ENCODE measurements at places on chromosomes 16 and 17.
A peak's percentile ranks its signal among the peaks of the same experiment; 100 is the strongest.

- peak; percentile 74 for DNase-seq
Measured at GRCh38 chr17:82212331-82213250, at the start of gene CCDC57. Gene CCDC57 (minus strand): TSS chr17:82212842. CDS start chr17:82201944, 10,898 bp downstream.

DNA sequence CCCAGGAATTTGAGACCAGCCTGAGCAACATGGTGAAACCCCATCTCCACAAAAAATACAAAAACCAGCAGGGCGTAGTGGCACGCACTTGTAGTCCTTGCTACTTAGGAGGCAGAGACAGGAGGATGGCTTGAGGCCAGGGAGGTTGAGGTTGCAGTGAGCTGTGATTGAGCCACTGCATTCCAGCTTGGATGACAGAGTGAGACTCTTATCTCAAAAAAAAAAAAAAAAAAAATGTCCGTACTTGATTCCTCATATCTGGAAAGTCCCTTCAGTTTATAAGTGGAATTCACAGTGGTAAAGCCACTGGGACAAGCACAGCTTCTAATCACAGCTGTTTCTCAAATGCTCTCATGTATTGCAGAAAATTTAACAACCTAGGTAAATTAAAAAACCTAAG, 78.6 kb upstream of the CREBBP start:
- DNase-seq, result no peak

- no peak for DNase-seq
Measured at GRCh38 chr16:57233944-57234706, 10.9 kb upstream of the ARL2BP start.

DNA sequence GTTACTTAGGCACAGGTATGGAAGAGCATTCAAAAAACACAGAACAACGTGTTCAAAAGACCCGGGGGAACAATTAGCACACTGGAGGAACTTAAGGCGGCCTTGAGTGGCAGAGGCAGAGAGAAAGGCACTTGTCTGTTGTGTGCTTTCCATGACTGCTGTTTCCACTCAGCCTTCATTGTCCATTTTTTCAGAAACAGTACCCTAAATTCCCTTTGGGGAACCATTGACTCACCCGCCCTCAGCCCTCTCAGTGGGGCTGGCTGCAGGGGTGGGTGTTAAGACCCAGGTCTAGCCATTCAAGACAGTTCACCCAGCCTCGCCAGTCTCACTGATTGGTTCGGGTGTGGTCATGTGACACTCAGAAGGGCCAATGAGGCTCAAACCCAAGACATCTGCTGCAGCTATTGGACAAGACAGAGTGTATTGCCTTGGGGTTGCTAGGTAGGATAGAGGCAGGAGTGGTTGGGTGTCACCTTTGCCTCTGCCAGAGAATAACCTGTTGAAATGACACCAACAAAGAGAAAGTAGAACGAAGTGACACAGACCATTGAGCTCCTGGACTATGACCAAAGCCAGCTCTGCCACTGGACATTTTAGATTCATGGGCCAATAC, 19.6 kb upstream of the CEP20 start:
- DNase-seq, result peak; percentile 53

- DNase-seq, result no peak
Measured at GRCh38 chr17:83176623-83177583, 97.5 kb downstream of the METRNL start.

DNA sequence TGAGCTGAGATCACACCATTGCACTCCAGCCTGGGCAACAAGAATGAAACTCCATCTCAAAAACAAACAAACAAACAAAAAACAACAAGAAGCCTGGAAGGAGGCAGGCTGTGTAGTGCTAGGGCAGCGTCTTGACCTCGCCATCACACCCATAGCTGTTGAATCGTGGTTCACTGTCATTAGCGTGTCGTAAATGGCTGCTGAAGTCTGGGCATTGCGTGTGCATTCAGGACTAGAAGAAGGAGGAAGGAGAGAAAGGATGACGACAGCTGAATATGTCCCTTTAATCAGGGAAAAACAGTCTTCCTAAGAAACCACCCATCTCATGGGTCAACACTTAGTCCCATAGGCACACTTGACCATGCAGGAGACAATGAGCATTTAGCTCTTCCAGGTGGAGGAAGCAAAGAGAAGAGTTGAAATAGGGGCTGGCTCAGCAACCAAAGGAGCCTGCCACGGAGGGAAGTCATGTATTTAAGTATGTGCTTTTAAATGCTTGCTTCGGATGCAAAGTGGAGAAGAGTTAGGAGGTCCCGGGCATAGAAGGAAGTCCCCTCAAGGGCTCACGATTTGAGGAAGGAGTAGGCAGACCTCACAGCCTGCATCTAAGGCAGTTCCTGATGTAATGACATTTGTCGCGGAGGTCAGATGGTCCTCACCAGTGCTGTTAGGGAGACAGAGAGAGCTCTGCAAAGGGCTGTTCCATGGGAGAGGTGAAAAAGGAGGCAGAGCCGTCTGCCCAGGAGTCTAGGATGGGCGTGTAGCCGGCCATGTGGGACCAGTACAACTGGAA, 8.8 kb downstream of the PRSS22 start:
- DNase-seq, result no peak

DNA sequence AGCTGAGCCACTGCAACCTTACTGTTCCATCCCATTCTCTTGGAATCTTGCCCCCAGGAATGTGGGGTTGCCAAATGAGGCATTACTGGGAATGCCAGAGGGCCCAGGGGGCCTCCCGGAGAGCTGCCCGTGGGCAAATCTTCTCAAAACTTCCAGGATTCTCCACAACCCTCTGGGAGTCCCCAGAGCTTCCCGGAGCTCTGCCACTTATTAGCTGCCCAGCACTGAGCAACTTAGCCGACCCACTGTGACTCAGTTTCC, 306.0 kb downstream of the FOXL1 start:
- DNase-seq, result no peak

DNA sequence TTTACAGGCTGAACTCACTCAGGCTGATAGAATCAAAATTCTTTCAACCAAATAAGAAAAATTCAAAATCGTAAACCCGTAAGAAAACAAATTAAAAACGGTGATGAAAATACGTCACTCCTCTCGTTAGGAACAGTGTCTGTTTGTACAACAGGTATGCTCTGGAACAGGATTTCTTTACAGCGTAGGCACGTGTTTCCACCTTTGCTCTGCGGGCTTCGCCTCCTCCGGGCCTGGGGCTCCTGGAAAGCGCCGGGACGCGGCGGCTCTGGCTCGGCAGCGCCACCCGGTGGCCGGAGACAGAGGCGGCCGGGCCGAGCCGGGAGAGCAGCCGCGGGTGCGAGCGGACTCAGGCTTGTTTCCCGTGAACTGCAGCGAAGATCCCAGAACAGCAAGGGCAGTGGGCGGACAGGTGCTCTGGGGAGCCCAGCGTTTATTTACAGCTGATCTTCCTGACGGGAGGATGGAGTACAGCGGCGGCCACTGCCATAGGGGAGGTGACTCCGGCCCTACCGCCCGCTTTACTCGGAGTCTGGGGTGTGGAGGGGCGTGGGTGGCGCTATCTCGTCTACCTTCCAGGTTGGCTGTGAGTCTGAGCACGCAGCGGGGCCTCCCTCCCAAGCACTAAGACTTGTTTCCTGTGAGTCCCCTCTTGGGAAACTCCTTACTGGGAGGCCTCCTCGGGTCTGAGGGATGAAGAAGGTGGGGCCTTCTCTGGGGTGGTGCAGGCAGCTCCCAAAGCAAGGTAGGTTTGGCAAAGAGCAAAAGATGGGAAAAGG, 40.5 kb upstream of the ATP2A3 start:
- peak; percentile 87 for DNase-seq

- peak; percentile 20 for DNase-seq
Measured at GRCh38 chr16:52372313-52372712, 174.6 kb downstream of the TOX3 start.

DNA sequence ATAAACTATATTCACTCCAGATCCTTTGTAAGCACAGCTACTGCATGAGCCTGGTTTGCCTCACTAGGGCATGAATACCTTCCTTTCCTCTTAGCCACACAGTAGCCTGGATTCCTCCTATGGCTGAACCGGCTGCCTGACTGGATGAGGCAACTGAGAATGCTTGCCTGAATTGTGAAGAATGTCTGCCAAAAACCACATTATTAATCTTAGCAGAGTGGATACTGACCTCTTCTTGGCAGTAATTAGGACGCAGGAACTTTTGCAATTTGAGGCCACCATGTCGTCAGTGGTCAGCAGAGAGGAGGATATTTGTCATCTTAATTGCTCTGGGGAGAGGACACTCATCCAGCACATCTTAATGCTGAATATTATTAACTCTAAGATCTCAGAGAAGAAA, 651.8 kb upstream of the GOT2 start:
- peak; percentile 2 for DNase-seq

- DNase-seq, result no peak
Measured at GRCh38 chr17:53626286-53626685, 196.4 kb upstream of the KIF2B start.

GRCh38 chr16:67088551-67088950, 21.2 kb upstream of the PHAF1 start:
- DNase-seq, result no peak

GRCh38 chr17:6677158-6677831, 25.7 kb downstream of the C17orf100 start:
- DNase-seq, result no peak

DNA sequence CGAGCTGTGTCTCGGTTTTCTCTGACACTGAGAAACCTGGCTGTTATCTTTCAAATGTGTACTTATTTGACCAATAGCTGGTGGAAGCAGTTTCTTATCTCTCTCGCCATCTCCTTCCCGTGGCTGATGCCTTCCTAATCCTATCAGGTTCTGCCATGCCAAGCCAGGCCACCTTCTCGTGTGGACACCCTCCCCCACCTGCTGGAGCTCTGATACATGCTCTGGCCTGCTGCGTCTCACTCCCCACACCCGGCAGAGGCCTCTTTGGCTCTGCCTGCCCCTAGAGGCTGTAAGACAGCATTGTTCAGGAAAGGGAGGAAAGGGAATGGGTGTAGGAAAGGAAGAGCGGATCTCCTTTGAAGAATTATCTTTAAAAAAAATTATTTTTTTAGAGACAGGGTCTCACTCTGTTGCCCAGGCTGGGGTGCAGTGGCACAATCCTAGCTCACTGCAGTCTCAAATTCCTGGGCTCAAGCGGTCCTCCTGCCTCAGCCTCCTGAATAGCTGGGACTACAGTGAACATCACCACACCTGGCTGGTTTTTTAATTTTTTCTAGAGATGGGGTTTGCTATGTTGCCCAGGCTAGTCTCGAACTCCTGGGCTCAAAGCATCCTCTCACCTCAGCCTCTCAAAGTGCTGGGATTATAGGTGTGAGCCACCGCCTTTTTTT, 7.5 kb upstream of the ARMC5 start:
- DNase-seq, result peak; percentile 70

DNA sequence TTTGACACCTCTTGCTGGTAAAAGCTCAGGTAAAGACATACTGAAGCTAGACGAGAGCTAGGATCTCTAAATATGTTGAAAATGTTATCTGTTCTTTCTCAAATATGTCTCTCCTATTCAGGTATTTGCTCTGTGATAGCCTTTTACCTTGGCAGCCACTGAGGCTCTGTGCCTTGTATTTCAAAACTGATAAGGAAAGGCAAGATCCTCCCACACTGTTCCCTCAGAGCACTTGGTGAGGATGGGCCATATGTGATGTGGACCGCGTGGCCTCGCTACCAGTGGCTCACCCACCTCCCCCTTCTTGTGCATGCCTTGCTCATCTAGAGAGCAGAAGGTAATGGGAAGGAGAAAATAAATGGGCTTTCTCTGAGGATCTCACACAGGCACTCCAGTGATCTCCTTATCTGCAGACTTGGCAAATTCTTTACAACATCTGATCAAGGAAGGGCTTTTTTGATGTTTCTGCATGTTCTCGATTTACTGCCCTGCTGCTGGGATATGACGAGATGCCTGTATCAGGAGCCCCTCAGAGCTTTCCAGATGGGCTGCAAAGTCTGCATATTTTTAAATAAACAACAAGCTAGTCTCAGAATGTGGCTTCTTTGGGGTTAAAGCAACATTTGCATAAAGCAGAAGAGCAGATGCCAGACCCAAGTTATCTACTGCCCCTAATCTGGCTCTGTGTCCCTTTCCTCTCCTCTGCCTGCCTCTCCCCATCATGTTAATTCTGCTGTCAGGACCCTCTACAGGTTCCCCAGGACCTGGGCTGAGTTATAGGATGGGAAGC, 16.9 kb downstream of the HOXB1 start:
- no peak for DNase-seq

DNA sequence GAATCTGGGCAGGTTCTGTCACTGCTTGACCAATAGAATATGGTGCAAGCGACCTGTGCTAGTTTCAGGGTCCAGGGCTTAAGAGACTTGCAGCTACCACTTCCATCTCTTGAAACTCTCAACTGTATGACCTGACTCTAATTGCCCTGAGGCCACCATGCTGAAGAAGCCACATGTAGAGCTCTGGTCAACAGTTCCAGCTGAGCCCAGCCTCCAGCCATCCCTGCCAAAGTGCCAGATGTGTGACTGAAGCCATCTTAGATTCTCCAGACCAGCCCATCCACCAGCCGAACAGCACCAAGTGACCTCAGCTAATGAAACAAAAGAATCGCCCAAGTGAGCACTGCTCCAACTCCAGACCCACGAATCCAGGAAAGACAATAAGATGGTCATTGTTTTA, 3.4 kb upstream of the MT2A start:
- no peak for DNase-seq

DNA sequence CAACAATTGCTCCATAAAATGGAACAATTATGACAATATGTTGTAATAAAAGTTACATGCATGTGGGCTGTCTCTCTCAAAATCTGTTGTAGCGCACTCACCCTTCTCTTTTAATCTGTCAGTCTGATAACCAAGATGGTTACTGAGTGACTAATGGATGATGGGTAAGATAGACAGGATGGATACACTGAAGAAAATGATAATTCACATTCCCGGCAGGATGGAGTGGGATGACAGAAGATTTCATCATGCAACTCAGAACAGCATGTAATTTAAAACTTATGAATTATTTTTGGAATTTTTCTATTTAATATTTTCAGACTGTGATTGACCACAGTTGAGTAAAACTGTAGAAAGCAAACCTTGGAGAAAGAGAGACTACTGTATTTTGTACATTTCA, 30.5 kb downstream of the CDH13 start:
- DNase-seq, result no peak

DNA sequence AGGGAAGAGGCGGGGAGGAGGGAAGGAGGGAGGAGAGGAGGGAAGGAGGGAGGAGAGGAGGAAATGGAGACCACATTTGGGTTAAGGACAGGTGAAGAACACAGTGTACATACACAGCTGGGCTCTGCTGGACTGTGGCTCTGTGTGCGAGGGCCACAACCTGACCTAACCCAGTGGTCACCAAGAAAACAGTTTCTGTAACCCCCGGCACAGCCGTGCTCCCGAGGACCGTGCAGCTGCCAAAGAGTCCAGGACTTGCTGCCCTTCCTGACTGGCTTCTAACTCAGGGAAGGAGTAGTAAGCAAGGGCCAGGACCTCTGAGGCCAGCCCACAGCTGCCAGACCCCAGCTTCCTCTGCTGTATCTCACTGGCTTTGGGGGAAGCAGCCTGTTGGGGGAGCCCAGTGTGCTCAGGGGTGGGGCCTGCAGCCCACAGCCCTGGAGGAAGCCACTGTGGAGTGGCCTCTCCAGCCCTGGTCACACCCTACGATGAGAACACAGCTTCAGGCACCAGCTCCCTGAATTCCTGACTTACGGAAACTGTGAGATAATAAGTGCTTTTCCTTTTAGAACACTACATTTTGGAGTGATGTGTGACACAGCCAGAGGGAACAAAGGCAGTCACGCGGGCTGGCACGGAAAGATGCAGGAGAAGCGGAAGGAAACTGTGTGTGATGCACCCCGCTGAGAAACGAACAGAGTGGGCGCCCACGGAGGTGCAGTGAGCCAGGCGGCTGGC, 32.3 kb downstream of the SLC7A5 start:
- no peak for DNase-seq

GRCh38 chr17:41024697-41025096, 2.3 kb downstream of the KRTAP1-5 start:
- DNase-seq, result no peak

- DNase-seq, result no peak
Measured at GRCh38 chr17:62790564-62790986, 17.5 kb downstream of the MARCHF10 start.

Measured in small intestine (tissue), 16 donors.